ENCODE measurements at places on chromosomes 11 and 22.

DNA sequence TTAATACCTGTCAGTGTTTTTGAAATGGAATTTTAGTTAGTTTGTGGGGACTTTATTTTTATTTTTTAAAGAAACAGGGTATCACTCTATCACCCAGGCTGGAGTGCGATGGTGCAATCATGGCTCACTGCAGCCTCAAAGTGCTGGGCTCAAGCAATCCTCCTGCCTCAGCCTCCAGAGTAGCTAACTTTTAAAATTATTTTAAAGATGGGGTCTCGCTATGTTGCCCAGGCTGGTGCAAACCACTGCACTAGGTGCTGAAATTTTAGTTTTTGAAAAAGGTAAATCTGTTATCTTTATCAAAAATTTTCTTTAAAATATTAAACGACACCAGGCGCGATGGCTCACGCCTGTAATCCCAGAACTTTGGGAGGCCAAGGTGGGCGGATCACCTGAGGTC, 42.6 kb downstream of the AMBRA1 start:
- no peak for DNase-seq

- no peak for DNase-seq
Measured at GRCh38 chr11:111699579-111700156, 66.5 kb downstream of the PPP2R1B start.

DNA sequence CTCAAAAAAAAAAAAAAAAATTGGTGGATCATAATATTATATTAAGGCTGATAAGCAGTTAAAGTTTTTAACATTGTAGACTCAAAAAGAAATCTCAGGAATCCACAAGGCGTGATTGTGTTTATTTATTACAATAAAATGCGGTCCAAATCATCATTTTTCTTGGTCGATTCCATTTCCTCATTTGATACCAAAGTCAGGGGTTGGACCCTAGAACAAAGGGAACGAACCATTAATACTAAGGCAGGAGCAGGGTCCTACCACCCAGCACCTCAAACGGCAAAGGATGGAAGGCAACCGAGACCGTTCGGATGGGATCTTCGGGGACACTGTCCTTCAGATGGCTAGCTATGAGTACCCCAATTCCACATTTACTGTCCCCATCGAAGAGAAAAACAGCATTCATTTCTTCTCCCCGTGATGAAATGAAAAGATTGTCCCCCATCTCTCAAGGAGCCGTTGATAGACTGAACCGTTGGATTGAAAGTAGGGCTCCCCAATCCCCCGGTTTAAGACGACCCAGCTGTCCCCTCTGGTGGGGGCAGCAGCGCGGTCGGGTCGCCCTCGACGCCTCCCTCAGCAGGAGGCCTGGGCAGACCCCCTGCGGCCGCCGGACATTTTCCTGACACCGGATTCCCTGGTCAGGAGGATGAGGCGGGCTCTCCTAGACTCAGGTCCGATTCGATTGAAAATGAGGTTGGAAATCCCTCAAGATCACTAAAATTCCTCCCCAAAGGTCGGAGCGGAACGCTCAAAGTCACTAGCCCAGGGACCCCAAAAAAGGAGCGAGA, 607 bp downstream of the DMC1 start:
- no peak for DNase-seq

- no peak for DNase-seq
Measured at GRCh38 chr22:43561415-43562178, 149.8 kb downstream of the MPPED1 start.

DNA sequence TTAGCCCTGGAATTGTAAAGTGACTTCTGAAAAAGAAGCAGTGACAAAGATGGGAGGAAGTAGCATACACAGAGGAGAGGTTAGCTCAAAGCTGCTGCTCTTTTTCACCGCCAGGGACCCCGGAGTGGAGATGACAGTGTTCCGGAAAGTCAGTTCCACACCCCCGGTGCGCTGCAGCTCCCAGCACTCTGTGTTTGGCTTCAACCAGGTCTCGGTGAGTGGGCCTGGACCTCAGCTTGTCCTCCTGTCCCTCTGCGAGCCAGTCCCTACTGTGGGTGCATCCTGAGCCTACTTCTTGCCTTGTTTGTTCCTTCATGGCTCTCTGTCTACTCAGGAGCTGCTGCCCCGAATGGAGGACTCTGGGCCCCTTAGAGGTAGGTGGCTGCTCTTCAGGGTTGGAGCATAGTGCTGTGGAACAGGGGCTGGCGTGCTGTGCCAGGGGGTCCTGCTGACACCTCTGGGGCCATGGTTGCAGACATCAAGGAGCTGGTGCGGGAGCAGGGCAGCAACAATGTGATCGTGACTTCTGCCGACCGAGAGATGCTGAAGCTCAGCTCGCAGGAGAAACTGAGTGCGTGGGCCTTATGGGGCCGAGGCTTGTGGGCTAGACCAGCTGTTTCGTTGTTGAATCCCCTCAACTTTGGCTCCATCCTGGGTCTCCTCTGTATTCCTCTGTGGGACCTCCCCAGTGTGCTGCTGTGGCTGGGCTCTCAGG, 1.7 kb downstream of the PCNX3 start:
- no peak for DNase-seq

DNA sequence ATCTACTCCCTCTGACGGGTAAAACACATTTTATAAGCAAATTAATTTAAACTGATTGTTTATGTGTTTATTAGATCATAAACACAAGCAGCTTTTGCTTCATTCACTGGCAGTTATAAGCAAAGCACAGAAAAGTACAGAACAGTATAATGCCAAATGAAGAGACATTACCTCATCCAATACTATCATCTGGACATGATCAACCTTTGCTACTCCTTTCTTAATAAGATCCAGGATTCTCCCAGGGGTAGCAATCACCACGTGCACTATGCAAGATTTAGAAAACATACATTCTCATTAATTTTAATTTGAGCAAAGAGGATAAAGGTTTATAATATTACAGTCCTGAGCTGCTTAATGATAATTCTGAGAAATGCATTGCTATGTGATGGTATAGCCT, 27.9 kb downstream of the DDX6 start:
- DNase-seq = no peak

- DNase-seq = no peak
Measured at GRCh38 chr22:49355211-49355920, 472.3 kb downstream of the BRD1 start.

GRCh38 chr11:123180166-123180565, 14.9 kb downstream of the CLMP start:
- DNase-seq = no peak

DNA sequence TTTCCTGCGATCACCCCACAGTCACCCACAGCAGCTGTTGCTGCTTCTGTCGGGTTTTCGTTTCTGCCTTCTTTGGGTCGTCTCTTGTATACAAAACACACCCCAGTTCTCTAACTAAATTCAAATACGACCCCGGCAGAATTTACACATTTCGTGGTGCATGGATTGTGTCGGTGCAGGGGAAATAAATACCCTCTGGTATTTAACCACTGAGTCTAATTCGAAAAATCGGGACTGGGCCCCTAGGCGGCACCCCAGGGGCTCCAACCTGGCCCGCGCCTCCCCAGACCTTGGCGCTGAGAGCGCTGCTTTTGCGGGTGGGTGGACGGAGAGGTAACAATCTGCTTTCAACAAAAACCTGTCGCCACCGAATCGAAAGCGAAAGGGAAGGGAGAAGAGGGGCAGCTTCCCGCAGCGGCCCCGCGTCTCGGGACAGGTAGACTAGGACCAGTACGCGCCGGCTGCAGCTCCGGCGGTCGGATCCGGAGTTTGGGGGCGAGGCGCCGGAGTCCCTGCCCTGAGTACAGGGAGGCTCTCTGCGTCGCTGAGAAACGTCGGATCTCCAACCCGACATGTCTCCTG, 4.4 kb downstream of the ALX4 start:
- peak; percentile 36 for DNase-seq

DNA sequence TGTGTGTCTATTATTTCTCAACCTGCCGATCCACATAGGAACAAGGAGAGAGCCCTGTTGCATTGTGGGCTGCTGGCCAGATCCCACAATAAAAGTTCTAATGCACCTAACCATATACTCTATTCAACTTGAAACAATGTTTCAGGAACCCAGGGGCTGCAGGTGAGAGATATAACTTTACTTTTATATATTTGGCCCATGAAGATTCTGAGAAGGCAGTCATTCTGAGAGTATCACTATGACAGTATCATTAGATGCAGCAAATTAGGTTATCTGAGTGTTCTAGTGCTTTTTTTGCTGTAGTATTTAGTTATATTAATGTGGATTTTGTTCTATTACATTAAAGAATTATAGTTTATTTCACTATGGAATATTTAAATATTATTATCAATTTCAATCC, 655.1 kb upstream of the ARHGAP42 start:
- no peak for DNase-seq

DNA sequence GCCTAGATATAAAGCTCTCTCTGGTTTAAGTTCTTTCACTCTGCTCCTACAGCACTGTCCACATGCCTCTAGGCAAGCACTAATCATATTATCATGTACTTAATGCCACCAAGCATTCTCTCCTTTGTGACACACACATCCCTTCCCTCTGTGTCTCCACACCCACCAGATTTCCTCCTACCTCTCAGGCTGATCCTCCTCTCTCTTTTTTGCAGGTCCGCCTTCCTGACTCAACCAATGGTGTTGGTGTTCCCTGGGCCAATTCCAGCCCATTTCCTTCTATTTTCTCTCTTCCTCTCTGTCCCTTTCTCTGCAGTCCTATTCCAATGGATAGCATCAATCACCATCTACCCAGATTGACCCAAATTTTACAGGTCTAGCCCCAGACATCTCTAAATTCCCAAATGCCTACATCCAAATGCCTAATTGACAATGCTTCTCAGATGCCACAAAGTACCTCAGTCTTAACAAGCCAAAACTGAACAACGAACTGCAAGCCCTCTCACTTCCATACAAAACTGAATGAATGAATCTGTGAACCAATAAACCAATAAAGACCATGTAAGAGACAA, 504 bp upstream of the ZNF215 start:
- DNase-seq = peak; percentile 65

- DNase-seq = no peak
Measured at GRCh38 chr11:120061761-120062560, 76.0 kb downstream of the TRIM29 start.

GRCh38 chr22:17114173-17114897, 6.8 kb downstream of the TMEM121B start:
- DNase-seq = no peak

- DNase-seq = no peak
Measured at GRCh38 chr22:25726241-25726640, 15.7 kb upstream of the MYO18B start.

All from kidney tubule cell (primary cell).